CMK (cell line): ENCODE measurements at places on chromosomes 7 and 10.
A peak's percentile ranks its signal among the peaks of the same experiment; 100 is the strongest.

DNA sequence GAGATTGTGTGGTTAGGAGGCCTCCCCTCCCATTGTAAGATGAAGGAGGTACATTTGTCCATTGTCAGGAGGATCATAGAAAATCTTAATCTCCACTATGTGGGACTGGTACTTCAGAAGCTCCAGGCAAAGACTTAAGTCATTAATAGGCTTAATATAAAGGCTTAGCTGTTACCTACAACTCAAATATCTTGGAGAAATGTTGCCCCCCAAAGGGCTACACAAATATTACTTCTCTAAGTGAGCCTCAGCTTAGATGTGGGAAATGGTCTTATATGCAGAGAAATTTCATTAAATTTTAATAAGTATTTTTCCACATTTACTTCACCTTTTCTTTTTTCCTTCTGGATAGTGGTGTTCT, 27.2 kb downstream of the TAS2R41 start:
- DNase-seq = no peak

DNA sequence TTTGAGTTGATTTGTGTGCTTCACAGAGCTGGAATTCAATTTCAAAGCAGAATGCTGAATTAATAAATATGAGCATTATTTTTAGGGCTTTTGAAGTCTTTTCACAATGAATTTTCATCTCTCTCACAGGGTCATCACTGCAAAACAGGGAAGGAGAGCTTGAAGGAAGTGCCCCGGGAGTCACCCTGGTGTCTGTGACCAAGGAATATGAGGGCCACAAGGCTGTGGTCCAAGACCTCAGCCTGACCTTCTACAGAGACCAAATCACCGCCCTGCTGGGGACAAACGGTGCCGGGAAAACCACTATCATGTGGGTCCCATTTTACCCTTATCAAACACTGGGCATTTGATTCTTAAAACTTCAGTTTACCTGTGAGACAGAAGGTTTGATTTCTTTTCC, 217.7 kb downstream of the ABCA13 start:
- no peak for DNase-seq

GRCh38 chr10:49744091-49744685, 17.9 kb downstream of the OGDHL start:
- DNase-seq = no peak

DNA sequence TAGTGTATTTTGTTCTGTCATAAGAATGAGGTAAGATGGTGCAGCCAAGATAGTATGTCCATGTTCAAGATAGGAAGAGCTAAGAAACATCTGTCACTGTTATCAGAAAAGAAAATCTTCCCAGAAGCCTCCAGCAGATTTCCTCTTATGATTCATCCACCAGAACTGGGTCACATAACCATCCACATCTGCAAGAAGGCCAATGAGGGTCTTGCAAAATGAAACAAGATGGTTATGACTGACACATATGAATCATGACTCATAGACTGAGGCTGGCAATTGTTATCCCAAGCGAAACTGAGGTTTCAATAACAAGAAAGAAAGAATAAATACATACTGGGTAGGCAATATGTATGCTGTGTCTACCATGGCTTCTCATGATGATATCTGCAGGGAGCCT, 30.3 kb downstream of the CCNJ start:
- DNase-seq = no peak

GRCh38 chr7:136309407-136309806, 332.2 kb upstream of the MTPN start:
- DNase-seq = no peak

- no peak for DNase-seq
Measured at GRCh38 chr7:51070151-51070550, 246.5 kb downstream of the COBL start.

DNA sequence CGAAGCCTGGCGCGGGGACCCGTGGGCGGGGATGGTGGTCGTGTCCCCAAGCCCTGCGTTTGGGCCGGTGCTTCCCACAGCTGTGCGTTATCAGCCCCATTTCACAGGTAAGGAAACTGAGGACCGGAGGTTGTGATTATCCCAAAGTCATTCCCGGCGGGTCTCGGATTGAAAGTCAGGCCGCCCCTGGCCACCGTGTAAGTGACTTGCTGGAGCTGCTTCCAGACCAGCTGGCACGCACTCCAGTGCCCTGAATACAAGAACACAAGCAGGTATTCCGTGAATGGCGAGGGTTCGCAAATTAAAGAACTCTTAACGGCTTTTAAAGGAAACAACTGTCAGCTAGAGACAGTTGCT, 675 bp upstream of the ATE1 start:
- DNase-seq = no peak

- no peak for DNase-seq
Measured at GRCh38 chr10:61397175-61397986, 55.8 kb downstream of the TMEM26 start.

GRCh38 chr7:113217314-113217713, 99.0 kb upstream of the SMIM30 start:
- no peak for DNase-seq

DNA sequence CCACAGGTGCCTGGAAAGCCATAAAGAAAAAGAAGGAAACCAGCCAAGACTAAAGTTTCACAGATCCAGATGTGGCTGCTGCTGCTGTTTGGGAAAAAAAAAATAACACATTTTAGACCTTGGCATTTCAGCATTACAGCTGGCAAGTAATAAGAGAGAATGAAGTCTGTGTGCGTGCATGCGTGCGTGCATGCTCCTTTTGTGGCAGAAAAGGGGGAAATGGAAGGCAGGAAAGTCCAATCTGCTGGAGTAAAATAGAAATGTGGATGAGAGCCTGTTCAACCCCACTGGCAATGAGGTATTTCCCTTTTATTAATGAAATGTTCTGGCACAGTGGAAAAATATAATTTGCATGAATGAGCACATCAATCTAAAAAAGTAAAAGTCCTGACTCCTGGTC, 137.0 kb upstream of the SEMA3A start:
- no peak for DNase-seq

GRCh38 chr10:17673471-17674061, 29.6 kb downstream of the STAM start:
- DNase-seq = no peak

GRCh38 chr10:119325131-119325530, 117.8 kb downstream of the GRK5 start:
- DNase-seq = no peak

- no peak for DNase-seq
Measured at GRCh38 chr7:42743077-42743858, 168.6 kb downstream of the C7orf25 start.

GRCh38 chr7:108232076-108232475, 101.9 kb upstream of the LAMB4 start:
- DNase-seq = no peak

- peak; percentile 67 for DNase-seq
Measured at GRCh38 chr10:123792248-123792978, 99.2 kb downstream of the CPXM2 start.

GRCh38 chr7:143256932-143257331, 6.3 kb upstream of the GSTK1 start:
- no peak for DNase-seq

DNA sequence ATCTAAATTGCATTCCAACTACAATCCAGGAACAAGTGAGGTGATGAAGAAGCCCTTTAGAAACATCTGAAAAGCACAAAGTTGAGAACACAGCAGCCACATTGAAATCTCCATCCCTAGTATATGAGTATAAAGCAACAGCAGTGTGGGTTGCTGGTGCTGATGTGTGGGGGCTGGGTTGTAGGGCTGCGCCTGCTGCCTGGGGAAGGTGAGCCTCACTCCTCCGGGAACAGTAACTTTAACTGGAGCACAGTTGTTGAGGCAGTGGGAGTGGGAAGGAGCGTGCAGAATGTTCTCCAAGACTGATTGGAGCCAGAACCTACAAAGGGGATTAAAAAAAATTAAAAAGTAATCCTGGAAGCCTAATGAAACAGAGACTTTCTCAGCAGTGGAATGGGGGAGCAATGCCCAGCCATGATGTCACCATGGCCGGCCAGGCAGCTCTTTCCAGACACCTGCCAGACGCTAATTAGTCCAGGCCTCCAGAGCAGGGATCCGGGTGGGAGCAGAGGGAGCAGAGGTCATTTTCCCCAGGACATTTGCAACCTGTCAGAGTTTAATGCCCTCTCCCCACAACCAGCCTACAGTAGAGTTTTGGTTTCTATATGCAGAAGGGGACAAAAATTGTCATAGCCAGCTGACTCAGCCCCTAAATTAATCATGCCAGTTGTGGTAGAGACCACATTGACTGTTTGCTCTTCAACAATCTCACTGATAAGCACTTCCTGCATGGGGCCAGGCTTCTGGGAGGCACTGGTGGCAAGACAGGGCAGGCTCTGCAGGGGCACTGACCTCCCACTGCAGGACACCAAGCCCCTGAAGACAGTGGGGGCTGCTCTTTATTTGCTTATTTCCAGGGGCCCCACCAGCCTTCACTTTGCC, 133.0 kb upstream of the ZNF32 start:
- DNase-seq = peak; percentile 64

DNA sequence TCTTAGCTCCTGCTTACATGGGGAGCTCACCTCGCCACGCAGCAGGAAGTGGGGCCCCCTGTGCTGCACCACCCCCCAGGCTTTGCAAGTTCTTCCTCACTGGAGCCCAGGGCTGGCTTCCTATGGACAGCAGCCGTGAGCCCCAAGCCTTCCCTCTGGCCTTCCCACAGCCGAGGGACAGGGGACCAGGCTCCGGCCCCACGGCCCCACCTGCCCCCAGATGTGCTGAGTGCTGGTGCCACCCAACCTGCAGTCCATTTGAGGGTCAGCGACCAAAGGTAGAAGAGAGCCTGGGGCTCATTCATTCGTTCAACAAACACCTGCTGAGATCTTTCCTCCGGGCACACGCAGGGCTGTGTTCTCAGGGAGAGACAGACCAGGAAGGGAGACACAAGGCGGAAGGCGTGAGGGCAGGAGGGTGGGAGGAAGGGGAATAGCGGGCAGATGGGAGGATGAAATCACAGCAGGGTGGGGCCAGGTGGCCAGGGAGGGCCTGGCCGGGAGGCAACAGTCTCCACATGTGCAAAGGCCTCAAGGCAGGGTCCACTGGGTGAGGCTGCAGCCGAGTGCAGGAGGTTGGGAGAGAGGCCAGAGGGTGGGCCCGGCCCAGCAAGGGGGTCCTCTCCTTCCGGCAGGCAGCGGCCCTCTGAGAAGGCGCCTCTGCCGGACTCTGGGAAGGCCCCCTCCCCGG, 100.1 kb downstream of the FOXL3 start:
- DNase-seq = no peak

- no peak for DNase-seq
Measured at GRCh38 chr7:148579366-148579765, 11.2 kb upstream of the C7orf33 start.

DNA sequence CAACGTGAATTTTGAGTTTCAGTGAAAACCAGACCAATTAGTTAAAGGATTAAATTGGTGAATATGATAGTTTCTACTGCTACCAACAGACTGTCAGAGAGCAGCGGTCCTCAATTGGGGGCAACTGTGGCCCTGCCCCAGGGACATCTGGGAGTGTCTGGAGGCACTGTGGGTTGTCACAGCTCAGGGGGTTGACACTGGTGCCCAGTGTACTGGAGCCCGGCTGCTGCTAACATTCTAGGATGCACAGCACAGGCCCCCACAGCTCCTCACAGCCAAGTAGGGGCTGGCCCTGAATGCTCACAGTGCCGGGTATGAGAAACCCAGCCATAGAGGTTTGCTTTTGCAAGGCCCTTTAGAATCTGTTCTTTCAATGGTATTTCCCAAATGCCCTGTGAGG, 84.1 kb upstream of the CXCL12 start:
- no peak for DNase-seq

- no peak for DNase-seq
Measured at GRCh38 chr10:129323879-129324278, 143.2 kb upstream of the MGMT start.

GRCh38 chr7:98456866-98457265, 56.0 kb upstream of the BAIAP2L1 start:
- DNase-seq = no peak

GRCh38 chr7:130877236-130877990, 143.4 kb upstream of the KLF14 start:
- DNase-seq = no peak

GRCh38 chr7:30135301-30136116, 723 bp downstream of the MTURN start:
- DNase-seq = no peak

DNA sequence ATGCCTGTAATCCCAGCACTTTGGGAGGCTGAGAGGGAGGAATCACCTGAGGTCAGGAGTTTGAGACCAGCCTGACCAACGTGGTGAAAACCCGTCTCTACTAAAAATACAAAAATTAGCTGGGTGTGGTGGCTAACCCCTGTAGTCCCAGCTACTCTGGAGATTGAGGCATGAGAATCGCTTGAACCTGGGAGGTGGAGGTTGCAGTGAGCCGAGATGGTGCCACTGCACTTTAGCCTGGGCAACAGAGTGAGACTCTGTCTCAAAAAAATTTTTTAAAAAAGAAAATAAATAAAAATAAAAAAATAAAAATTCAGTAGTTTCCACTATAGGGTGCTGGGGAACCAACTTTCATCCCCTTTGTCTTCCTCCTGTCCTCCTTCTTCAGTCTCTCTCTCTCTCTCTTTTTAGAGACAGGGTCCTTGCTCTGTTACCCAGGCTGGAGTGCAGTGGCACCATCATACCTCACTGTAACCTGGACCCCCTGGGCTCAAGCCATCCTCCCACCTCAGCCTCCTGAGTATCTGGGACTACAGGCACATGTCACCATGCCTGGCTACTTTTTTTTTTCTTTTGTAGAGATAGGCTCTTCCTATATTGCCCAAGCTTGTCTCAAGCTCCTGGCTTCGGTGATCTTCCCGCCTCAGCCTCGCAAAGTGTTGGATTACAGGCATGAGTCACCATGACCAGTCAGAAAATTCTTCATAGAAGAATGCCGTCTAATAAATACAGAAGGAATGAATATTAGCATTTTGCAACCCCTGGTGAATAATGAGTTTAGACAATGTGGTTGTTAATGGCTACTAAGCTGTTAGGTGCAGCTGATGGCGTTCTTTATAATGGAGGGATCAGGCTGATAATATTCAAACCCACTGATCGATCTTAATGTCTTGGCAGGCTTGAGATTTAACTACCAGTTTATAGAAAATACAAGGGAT, 20.6 kb downstream of the RBM20 start:
- DNase-seq = no peak

DNA sequence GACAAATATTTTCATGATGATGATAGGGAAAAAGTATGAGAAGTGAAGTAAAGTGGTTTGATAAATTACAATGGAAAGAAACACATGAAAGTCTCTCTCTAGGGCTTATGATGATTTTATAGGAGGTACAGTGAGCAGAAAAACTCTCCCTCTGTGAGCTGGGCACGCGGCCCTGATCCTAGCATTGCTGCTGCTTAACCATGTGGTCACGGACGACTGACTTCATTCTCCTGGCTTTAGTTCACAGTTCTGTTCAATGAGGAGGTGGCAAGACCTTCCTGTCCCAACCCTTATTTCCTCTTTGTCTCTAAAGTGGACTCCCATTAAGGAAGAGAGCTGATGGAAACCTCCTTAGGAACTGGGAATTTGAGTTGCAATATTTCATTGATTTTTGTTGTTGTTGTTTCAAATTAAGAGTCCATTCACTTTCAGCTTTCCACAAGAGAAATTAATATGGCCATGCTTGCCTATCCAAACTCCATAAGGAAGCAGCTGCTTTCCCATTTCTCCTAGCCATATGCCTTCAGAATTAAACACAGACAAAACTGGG, 8.2 kb upstream of the PON3 start:
- DNase-seq = no peak
